Colonic mucosa (tissue), 4 donors: ENCODE measurements at places on chromosomes 1 and 21. TPM values are rescaled to one million over a fixed set of nuclear protein-coding genes. Genes with fewer than 3 reads are reported as not detected.
A peak's percentile ranks its signal among the peaks of the same experiment; 100 is the strongest.

The C1orf116 gene
- total RNA-seq, result 12.0 TPM

The PRKAB2 gene
- total RNA-seq, result 11.3 TPM

The MAN1C1 gene
- 2.7 TPM for total RNA-seq

The PTGFRN gene
- 94.9 TPM for total RNA-seq

The MSH4 gene
- total RNA-seq, result 0.16 TPM

GRCh38 chr1:224786533-224787250, 142.8 kb upstream of the DNAH14 start:
- H3K36me3 ChIP-seq, result no peaks in the 10 kb centered on the region
- no peaks in the 10 kb centered on the region for H3K27me3 ChIP-seq
- H3K27ac ChIP-seq, result no peak overlapping the region
- no peak for DNase-seq
- H3K4me3 ChIP-seq, result no peak overlapping the region

DNA sequence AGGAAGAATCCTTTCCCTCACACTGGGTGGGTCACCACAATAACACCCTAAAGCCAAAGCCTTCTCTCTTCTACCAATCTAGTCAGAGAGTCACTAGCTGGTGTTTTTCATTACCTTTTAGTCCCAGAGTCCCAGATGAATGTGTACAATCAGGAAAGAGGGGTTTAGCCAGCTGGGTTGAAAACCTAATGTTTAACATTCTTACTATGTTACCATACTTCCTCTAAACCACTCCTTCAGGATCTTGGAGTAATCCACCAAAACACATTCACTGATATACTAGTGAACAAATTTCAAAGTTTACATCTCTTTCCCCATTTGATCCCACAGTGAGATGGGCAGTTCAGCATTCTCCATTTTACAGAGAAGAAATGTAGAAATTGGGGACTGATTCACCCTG, 9.7 kb downstream of the LPAR3 start:
- no peak overlapping the region for H3K4me3 ChIP-seq
- H3K27me3 ChIP-seq, result no peaks in the 10 kb centered on the region
- no peaks in the 10 kb centered on the region for H3K36me3 ChIP-seq

- DNase-seq, result no peak
- no peaks in the 10 kb centered on the region for H3K36me3 ChIP-seq
- H3K4me1 ChIP-seq, result no peaks in the 10 kb centered on the region
- H3K4me3 ChIP-seq, result no peak overlapping the region
Measured at GRCh38 chr1:223345720-223346119, 18.3 kb downstream of the SUSD4 start.

- DNase-seq, result no peak
- H3K4me3 ChIP-seq, result no peak overlapping the region
- H3K27ac ChIP-seq, result no peak overlapping the region
- no peaks in the 10 kb centered on the region for H3K27me3 ChIP-seq
- no peaks in the 10 kb centered on the region for H3K4me1 ChIP-seq
- no peaks in the 10 kb centered on the region for H3K36me3 ChIP-seq
Measured at GRCh38 chr1:73801912-73802429, 396.0 kb downstream of the LRRIQ3 start.

- H3K27ac ChIP-seq, result no peak within 1 kb of the TSS
- peak within 1 kb of the TSS; percentile 35 for H3K4me3 ChIP-seq
- peaks cover 29% of the 10 kb centered on the region for H3K27me3 ChIP-seq
- peak; percentile 60 for DNase-seq
- peaks cover 5% of the 10 kb centered on the region for H3K4me1 ChIP-seq
- H3K36me3 ChIP-seq, result no peaks in the 10 kb centered on the region
Measured at GRCh38 chr1:219927956-219928790, at the start of gene SLC30A10. Gene SLC30A10 (minus strand): TSS chr1:219928557. CDS start chr1:219928440, 117 bp downstream.

DNA sequence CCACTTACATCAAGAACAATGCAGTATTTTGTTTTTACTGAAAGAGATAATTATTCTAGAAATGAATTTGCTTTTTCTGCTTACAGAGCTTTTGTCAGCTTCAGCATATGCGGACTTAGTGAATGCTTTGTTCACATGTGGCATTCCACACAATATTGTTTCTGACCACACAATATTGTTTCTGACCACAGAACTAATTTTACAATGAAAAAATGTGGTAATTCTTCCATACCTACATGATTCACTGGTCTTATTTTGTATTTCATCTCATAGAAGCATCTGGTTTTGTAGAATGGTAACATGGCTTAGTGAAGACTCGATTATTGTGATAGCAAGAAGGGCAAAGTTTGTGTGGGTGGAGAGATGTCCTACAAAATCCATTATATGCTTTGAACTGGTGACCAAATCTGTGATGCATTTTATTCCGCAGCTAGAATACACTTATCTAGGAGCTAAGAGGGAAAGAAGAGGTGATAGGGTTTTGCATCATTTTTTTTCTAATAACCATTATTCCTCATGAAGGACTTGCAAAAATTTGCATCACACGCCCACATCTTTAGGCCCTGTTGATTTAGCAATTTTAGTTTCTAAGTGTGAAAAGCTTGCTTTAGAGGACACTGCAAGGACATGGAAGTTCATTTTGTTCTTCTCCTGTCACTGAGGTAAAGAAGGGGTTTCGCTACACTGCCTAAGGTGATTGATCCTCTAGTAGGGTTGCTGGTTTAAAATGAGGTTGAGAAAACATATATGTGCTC, 75.3 kb downstream of the HLX start:
- no peak overlapping the region for H3K27ac ChIP-seq
- H3K4me3 ChIP-seq, result no peak overlapping the region
- no peak for DNase-seq
